Head of caudate nucleus (tissue), 42 donors: ENCODE measurements at places on chromosomes 6 and 20.

- no peak for DNase-seq
These were observed 443.8 kb downstream of the HAO1 start for GRCh38 chr20:7496394-7496991.

GRCh38 chr6:157715728-157716164, 107.3 kb upstream of the SNX9 start:
- no peak for DNase-seq

GRCh38 chr6:146551545-146551944, 7.9 kb downstream of the RAB32 start:
- DNase-seq = no peak

GRCh38 chr6:100678027-100678426, 203.1 kb downstream of the ASCC3 start:
- DNase-seq = no peak

DNA sequence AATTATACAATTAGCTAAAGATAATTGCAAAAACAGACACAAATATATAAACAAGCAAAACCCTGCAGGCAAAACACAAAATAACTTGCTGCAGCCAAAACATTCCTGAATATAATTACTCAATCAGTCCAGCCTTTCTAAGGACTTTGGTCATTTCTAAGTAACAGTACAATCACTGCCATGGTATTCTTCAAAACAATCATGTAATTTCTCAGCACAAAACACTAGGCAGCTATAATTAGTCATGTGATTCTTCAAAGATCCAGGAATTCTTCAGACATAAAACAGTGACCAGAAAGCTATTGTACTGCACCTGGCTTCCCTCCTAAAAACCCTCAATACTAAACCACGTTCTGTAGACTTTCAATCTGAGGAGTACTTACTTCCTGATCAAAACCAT, 881.1 kb downstream of the EPHA7 start:
- DNase-seq = no peak

GRCh38 chr6:139927742-139928305, 553.4 kb upstream of the CITED2 start:
- DNase-seq = no peak

- DNase-seq = no peak
These were observed 1085.6 kb downstream of the KHDRBS2 start for GRCh38 chr6:61200444-61200843.

DNA sequence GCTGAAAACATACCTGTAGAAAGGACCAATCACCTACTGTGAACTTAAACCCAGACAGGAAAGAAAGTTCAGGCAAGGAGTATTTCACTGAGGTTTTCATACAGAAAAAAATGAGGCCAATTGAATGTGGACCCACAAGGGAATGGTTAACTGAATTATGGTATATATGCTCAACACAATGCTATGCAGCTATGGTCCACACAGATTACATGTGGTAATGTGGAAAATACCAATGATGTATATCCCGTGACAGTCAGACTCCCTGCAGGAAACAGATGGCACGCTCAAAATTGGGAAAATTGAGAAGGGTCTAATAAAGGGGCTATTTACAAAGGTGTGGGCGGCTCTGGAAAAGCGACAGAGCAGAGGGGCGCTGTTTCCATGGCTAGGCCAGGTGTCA, 47.1 kb upstream of the PIM1 start:
- no peak for DNase-seq

DNA sequence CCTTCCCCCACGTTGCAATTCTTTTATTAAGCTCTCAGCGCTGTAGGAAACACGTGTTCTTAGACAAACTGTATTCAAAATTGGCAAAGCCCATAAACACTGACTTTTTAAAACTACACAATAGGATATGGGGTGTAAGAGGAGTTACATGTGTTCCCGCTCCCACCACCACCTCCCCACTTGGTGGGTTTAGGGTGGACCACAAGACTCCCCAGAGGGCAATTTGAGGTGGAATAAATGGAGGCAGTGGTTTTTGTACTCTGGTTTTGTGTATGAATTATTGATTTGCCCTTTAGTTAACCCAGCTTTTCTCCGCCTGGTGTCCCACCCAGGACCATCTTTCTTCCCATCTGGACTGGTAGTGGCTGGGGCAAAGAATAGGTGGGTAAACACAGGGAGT, 3.7 kb downstream of the UQCC2 start:
- no peak for DNase-seq

DNA sequence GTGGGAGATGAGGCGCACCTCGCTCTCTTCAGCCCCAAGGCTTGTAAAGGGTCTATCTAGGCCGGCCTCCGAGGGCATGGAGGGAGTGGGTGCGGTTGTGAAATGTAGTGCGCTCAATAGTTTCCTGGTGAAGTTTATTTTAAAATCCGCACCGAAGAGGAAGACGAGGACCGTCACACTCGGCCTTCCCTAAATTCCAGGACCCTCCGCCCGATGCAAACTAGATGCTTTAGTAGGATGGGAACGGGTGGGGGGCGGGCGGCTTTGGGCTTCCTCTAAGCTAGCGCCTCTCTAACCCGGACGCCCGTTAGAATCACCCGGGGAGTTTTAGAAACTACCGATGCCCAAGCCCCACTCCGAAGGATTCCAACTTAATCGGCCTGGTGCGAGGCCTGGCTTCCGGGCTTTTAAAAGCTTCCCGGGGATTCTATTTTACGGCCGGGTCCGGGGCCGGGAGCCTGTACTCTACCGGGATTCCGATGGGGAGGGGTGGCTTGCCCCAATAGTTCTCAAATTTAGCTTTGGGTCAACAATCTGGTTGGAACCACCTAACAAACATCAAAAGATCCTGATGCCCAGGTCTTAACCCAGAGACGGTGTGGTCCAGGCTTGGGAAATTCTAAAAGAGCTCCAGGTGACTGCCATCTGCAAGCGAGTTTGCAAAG, 548 bp upstream of the BCAS4 start:
- no peak for DNase-seq

DNA sequence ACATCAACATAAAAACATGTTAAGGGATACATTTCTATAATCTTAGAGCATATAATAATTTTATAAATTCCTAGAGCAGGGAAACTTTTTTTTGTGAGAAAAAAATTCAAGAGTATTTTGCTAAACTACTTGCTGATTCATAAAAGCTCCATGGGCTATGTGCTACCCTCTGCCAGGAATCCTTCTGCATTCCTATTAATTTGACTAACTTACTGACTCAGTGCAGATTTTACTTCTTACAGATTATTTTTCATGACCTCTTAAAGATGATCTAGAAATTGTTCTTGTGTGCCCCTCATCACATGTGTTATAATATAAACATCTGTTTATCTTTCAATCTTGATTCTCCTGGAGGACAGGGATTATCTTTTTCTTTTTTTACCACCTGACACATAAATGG, 5.7 kb downstream of the VTA1 start:
- DNase-seq = no peak

- DNase-seq = no peak
These were observed 558.4 kb upstream of the CDH4 start for GRCh38 chr20:60693496-60694133.

GRCh38 chr6:72048080-72048479, 161.7 kb downstream of the RIMS1 start:
- no peak for DNase-seq

GRCh38 chr6:90472716-90473115, 114.2 kb downstream of the MAP3K7 start:
- no peak for DNase-seq

DNA sequence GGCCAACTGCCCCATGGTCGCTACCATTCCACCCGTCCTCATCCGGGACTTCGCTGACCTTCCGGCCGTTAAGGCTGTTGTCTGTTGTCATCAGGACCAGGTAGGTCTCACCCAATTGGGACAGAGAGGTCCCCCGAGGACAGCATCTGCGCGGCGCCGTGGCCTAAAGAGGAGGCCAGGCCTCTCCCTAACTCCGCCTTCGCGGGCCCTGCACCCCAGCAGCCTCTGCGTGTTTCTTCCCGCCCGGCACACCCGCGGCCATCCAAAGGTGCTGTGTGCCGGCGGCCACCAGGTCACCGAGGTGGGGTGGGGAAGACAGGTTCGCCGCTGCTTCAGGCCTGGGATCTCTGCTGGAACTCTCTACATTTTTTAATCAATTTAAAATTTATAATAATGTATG, 9.0 kb downstream of the OR2W1 start:
- DNase-seq = no peak

DNA sequence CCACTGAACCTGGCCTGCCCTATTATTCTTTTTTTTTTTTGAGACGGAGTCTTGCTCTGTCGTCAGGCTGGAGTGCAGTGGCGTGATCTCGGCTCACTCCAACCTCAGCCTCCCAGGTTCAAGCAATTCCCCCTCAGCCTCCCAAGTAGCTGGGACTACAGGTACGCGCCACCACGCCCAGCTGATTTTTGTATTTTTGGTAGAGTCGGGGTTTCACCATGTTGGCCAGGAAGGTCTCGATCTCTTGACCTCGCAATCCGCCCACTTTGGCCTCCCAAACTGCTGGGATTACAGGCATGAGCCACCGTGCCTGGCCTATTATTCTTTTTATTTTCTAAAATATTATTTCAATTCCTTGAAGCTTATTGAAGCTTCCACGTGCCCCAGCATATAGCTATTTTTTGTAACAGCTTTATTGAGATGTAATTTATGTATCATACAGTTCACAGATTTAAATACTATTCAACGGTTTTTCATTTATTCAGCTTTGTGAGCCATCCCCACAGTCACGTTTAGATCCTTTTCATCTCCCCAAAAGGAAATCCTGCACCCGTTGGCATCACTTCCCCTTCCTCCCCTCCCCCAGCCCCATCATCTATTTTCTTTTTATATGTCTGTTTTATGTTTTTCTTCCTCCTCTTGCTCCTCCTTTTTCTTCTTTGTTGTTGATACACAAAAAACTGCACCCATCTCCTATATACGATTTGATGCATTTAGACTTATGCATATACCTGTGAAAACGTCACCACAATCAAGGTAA, 13.5 kb upstream of the MDFI start:
- DNase-seq = no peak

DNA sequence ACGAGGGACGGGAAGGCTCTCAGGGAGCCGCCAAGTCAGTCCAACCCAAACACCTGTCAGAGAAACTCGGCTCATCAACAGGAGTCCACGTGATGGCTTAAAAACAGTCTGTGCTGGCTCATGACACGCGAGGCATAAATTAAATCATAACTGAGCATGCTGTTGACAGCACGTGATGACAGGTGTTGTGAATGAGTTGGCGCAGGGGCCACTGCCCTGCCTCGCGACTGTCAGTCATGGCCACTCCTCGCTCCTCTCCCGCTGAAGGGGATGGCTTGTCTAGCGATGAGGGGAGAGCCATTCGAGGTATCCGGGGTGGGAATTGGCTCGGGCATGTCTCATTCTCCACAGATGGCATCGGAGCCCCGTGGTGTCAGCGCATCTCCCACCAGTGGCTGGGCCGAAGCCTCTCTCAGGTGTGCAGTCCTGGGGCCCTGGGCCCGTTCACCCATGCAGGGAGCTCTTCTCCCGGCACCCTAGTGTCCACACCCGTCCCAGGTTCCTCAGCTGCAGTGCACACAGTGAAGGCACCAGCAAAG, 313.3 kb downstream of the BMP7 start:
- no peak for DNase-seq

- DNase-seq = no peak
These were observed 45.9 kb upstream of the MC3R start for GRCh38 chr20:56202493-56203077.

- DNase-seq = no peak
These were observed 144.5 kb downstream of the VEGFA start for GRCh38 chr6:43914272-43915147.

- no peak for DNase-seq
These were observed 338.7 kb downstream of the TAF4 start for GRCh38 chr20:61726979-61727378.

- no peak for DNase-seq
These were observed 13.4 kb downstream of the PTK7 start for GRCh38 chr6:43089467-43089866.

- no peak for DNase-seq
These were observed 368.9 kb upstream of the SULF2 start for GRCh38 chr20:48154040-48154765.

DNA sequence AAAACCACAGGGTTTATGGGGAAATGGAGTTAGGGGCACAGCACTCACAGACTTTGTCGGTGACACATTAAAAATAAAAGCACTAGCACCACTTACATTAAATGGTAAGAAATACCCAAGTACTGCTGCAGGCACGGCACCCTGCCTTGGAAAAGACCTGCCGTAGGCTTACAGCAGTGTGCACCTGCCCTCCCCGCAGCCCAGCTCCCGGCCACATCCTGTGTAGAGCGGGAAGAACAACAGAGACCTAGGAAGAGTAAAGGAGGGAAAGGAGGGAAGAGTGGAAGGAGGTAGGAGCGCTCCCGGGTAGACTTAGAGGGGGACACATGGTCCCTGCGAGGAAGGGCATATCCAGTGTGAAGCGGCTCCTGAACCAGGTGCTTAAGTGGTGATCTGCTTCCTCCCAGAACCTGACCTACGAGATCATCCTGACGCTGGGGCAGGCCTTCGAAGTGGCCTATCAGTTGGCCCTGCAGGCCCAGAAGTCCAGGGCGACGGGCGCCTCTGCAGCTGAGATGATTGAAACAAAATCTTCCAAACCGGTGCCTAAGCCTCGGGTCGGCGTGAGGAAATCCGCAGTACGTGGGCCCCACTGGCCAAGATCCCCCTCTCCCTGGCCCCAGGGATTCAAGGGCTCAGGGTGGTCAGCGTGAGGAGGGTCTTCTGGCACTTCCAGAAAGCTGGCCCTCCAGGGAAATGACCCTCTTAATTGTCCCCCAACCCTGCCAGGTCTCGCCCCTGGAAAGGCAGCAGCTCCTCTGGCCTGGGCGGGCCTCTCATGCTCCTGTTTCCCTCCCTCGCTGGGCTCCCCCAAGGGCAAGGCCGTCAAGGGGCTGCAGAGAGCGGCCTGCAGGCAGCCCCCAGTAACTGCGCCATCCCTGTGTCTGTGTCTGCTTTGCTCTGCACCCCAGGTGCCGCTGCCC, 55.5 kb downstream of the TCP11 start:
- DNase-seq = no peak

DNA sequence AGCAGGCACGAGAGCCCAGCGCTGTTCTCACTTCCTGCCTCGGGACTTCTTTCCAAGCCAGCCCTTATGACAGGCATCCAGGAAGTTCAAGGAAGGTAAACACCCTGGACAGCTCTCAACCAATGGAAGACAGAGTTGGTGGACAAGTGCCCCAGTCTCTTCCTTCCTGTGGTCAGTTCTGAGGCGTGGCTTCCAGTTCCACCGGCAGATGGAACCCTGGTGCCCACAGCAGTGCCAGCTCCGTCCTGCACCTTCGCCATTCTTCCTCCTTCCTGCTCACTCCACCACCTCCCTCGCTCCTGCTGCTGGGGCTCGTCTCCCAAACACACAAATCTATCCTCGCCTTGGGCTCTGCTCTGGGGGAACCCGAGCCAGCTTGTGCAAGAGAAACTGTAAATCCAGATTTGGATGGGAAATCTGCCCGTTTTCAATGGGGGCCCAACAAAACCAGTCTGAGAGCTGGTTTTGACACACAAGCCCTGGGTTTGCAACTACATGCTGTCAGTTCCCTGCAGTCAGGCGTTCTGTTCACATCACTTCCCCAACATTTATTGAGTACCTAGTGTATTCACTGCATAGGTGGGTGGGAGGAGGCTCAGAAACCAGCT, 162.7 kb downstream of the GRM4 start:
- no peak for DNase-seq

- DNase-seq = no peak
These were observed 69.9 kb downstream of the HACE1 start for GRCh38 chr6:104789770-104790190.

- DNase-seq = no peak
These were observed 113.9 kb downstream of the SYNDIG1 start for GRCh38 chr20:24583169-24583792.
